ENCODE measurements at places on chromosomes 1 and 21.

DNA sequence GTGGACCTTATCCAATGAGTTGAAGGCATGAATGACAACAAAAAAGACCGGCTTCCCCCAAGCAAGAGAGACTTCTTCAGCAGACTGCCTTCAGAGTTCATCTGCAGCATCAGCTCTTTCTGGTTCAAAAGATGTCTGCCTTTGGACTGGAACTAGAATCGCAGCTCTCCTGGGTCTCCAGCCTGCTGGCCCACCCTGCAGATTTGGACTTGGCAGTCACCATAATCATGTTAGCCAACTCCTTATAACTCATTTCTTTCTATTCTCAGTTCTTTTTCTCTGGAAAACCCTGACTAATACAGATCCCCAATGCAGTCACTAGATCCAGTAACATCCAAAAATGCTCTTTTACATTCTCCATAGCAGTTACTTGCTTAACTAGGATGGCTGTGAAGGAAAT, 89.2 kb upstream of the MARK1 start:
- no peak for DNase-seq

DNA sequence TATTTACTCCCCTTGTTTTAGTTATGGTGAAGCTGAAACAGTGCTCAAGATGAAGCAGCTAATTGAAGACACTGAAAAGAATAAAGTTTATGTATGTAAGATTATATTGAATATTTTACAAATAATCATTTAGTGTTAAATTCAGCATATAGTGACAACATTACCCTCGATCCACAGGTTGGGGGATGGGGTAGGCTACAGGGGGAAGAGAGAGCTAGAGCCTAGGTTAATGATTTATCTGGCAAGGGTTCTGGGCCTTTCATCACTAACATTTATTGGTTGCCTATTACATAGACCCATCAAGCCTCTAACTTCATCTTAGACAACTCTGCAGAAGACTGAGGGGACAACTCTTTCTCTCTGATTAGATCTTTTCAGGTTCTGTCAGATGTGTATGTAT, 21.3 kb downstream of the ZCCHC17 start:
- DNase-seq: no peak

- no peak for DNase-seq
These were observed 202.3 kb downstream of the TNR start for GRCh38 chr1:175540896-175541645.

GRCh38 chr1:113191579-113192076, 118.6 kb downstream of the LRIG2 start:
- no peak for DNase-seq

- no peak for DNase-seq
These were observed 46.6 kb upstream of the MAB21L3 start for GRCh38 chr1:116064616-116065015.

GRCh38 chr21:45836694-45837670, 144.6 kb upstream of the COL6A1 start:
- no peak for DNase-seq

DNA sequence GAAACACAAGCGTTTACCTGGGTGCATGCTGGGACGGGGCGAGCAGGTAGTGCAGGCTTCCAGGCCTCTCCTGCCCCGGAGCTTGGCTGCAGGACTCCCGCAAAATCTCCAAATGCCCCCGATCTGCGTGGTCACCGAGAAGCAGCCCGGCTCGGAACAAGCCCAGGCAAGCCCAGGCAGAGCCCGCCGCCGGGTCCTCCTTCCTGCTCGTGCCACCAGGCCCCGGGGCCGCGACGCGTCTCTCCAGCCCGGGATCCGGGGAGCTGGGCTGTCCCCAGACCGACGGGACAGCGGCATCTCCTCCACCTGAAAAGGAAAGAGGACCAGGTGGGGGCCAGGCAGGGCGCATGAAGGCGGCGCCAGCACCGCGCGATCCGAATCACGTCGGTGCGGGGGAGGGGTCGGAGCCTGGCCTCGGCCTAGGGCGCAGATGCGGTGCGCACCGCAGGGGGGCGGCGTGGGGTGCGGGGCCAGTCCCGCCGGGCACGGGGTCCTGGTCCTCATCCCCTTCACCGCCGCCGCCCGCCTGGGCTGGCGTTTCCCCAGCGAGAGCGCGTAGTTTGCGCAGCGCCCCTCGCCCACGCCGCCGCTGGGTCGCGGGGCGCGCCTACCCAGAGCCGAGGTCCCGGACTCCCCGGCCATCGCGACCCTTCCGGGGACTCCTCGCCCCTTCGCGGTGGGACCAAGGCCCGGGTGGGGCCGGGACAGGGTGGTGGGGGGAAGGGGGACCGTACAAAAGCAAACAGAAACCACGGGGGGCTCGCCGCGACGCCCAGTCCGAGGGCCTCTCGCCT, 52.4 kb upstream of the H6PD start:
- DNase-seq: no peak

- DNase-seq: no peak
These were observed 3.3 kb upstream of the S100A3 start for GRCh38 chr1:153552335-153552734.

- DNase-seq: no peak
These were observed 1651.0 kb downstream of the NCAM2 start for GRCh38 chr21:22649246-22649645.

DNA sequence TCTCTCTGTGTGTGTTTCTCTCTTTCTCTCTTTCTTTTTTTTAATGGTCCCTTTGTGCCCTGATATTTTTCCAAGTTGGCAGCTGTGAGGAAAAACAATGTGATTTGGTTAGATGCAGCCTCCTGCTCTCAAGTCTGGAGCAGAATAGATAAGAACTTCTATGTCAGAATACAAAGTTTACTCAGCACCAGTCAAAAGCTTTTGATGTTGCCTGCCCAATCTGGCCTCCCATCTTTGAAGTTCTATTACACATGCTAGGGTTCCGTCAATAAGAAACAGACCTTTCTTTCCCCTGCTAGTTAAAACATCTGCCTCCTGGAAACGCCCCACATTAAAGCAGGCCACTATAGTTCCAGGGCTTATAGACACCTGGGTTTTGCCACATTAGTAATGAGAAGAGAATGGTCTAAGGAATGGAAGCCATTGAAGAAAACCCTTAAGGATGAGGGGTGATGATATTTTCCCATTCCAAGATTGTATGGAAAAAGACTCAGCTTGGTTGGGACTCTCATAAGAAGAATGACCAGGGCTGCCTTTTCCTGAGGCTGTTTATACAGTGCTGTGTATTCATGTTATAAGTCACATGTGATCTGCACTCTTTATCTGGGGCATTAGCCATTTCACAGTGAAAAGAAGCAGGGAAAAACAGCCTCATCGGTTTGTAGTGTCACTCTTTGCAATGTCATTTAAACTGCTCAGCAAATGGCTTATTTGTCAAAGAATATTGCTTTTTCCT, 414.7 kb upstream of the PROX1 start:
- no peak for DNase-seq

DNA sequence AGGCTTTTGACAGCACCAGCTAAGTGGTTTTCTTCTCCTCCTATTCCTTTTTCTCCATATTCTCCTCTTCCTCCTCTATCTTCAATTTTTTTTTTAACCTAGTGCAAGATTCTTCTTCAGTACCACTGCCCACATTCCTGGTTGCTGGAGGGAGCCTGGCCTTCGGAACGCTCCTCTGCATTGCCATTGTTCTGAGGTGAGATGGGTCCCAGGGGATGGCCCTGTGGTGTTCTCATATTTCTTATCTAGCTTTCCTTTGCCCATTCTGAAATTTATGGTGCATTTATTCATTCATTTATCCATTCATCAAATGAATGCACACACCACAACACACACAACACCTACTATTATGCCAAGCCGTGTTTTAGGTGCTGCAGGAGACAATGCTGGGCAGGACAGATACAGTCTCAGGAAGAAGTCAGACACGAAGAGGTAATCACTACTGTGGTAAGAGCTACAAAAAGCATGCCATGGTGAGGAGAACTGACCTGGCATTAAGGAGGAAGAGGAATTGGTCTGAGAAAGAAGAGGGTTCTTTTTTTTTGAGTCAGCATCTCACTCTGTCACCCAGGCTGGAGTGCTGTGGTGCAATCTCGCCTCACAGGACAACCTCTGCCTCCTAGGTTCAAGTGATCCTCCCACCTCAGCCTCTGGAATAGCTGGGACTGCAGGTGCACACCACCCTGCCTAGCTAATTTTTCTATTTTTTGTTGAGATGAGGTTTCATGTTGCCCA, 47.5 kb upstream of the TDRD10 start:
- no peak for DNase-seq

GRCh38 chr21:31520561-31521098, 138.9 kb upstream of the SOD1 start:
- DNase-seq: no peak

DNA sequence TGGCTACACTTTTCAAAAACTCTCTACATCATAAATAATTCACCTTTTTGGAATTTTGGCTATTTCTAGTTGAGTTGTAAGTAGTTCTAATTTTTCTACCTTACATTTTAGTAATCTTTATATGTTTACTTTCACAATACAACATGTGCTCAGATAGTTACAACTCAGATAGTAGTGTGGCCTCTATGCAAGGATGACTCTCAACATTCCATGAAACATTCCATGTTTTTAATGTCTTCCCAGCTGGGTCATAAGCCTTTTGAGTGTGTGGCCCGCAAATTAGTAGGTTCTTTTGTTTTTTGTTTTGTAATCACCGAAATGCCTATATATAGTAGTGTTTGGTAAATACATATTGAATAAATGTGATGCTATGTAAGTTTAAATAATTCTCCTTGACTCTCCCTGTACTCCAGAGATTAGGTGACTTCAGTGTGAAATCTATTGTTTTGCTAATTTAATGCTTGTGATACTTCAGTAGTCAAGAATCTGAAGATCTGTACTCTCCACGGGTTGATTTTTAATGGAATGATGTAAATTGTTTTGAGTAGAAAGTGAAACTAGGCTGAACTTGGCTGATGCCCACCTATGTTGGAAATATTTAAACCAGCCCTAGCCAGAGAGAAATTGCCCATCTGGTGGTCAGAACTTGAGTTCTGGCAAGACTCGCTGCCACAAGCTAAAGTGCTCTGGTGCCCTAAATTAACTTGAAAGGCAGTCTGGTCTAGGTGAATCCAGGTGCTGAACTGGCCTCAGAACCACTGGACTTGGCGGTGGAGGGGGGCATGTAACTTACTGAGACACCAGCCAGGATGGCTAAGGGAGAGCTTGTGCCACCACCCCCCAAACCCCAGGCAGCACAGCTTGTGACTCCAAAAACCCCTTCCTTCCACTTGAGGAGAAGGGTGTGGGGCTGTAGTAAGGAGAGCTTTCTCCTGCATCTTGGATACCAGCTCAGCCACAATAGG, 165.6 kb downstream of the USP25 start:
- no peak for DNase-seq

DNA sequence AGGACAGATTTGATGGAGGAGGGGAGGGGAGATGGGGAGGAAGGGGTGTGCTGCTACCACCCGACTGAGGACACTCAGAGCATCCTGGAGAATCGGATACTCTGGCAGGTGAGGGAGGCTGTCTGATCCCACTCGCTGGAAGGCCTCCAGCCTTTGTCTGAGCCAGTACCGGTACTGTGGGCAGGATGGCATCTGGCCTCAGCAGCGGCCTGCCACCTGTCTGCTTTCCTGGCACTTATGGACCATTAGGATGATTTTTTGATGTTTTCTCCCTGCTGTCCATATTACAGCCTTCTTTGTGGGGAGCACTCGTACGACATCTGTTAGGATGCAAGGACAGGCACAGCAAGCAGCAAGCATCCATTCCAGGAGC, 11.5 kb downstream of the ATP2B4 start:
- no peak for DNase-seq

- no peak for DNase-seq
These were observed 977 bp downstream of the LCA5L start for GRCh38 chr21:39444421-39445180.
